ENCODE measurements at places on chromosomes 1 and 21.

DNA sequence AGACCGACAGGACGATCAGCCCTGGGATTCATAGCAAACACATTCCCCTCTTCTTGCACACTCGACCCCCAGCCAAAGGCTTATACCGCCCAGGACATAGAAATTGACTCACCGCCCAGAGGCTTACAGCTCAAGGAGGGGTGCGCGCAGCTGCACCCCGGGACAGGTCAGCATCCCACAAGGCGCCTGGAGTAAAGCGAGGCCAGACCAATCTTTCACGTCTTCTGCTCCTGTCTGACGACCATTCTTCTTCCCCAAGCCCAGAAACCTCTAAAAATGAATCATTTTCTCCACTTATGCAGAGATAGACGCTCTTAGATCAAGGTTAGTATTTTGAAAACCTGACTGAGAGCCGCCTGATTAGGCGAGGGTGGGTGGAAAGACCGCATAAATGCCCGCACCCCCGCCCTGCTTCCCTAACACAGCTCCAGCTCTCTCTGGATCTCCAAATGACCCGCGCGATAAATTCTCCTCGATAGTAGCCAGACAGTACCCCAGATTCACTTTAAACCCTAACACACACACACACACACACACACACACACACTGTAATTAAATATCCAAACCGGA lies 1.9 kb upstream of the LHX8 start:
- DNase-seq: no peak

- no peak for DNase-seq
Observed at GRCh38 chr1:168941640-168942039, 164.8 kb upstream of the ATP1B1 start.

DNA sequence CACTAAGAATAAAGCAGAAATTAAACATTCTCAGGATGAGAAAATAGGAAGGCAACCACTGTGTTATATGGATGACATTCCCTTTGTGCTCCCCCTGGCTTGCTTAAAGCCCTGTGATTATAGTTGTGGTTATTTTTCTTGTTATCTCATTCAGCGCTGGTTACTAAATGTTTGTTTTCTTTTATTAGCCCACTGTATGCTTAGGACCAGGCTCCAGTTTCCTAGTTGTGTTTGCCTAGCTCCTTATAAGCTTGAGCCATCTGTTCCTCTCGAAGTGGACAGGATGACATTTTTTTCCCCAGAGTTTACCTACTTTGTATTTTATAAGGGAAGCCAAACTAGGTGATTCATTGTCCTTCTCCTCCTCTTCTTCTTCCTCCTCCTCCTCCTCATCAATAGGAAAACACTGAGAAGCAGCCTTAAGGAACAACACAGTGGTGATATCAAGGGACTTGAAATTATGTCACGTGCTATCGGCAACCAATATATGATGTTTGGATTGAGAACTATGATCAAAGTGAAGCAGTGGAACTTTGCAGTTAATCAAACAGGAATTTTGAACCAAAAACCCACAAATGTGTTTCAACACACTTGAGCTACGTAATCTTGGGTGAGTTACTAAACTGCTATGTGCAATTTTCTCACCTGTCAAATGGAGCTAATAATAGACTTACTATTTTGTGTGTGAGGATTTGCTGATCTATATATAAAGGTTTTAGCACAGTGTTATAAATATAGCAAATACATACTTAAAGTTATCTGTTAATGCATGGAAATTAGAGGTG lies 35.1 kb upstream of the RGS7 start:
- no peak for DNase-seq

DNA sequence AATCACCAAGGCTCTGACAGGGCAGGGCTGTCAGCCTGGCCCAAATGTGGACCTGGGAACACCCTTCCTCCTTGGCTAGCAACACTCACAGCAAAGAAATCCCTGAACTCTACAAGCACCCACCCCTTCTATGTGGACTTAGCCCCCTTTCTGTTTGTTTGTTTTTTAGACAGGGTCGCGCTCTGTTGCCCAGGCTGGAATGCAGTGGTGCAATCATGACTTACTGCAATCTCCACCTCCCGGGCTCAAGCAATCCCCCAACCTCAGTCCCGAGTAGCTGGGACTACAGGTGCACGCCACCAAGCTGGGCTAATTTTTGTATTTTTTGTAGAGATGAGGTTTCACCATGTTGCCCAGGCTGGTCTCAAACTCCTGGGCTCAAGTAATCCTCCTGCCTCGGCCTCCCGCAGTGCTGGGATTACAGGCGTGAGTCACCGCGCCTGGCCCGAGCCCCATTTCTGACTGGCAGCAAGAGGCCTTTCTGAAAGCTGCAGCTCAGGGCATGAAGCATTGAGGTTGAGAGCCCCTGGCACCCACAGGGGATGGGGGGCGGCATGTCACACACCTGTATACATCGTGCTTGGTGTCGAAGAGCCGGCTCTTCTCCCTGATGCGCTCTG lies 16.2 kb downstream of the RIPK4 start:
- no peak for DNase-seq

DNA sequence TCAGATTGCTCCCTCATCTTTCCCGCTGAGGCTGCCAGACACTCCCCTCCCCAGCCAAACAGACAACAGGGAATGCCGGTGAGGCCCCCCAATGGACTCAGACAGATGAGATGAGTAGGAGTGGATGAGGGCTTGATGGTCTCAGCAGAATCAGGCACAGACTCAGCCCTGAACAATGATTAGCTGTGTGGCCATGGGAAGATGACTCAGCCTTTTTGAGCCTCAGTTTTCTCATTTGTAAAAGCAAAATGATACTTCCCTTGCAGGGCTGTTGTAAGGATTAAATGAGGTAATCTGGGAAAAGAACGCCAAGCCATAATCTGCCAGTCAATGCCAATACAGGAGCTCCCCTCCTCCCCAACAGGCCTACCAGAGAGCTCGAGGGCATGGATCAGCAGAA lies 12.4 kb downstream of the C1orf198 start:
- DNase-seq: no peak

- no peak for DNase-seq
Observed at GRCh38 chr1:241499910-241500309, 19.6 kb downstream of the FH start.

DNA sequence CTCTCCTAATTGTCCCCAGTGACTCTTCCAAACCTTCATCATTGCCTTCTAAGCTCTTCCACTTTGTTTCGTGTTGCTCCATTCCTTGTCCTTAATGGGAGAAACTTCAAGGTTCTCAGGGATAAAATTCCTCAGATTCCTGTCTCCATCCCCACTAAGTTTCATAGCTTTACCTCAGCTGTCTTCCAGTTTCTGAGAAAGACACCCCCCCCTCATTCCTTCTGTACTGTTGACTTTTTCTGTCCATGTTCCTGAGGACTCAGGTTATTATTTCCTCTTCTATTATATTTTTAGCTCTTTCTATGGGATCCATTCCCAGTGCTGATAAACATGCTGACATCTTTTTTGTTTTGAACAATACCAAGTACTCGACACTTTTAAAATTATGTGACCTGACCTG lies 215.3 kb upstream of the PTGFR start:
- DNase-seq: no peak

DNA sequence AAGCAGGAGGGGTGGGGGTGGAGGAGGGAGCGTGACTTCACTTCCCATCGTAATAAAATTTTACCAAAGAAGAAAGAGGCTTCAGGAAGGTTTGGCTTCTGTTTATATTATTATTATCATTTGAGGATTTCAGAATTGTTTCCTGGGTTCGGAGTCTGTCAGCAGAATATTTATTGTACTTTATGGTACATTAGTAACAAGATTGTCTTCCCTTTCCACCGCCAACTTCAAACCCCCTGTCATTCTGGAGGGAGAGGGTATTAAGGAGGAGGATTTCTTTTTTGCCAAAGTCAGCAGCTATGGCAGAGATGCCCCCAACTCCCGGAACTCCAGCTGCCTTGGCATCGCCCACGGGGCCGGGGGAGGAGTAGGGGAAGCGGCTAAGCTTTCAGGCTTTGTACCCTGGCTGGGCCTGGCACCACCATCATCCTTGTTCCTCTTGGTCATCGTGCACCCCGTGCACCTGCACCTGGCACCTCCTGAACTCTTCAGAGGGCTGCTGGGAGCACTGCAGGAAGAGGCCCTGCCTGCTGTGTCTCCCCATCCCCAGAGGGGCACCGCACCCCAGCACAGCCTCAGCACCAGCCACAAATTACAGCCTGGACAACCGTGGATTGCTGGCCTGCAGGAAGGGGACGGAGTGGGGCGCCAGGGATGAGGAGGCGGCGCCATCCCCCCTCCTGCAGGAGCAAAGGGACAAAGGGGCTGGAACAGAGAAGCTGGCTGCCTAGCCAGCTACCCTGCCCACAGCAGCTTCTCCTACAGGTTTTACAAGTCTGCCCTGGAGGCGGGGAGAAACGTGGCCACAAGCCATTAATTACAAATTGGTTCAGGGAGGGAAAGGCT lies 24.0 kb upstream of the PAX7 start:
- no peak for DNase-seq

- no peak for DNase-seq
Observed at GRCh38 chr1:206739411-206740076, 31.0 kb upstream of the IL19 start.

GRCh38 chr21:29098156-29098555 lies 24.7 kb upstream of the CCT8 start:
- DNase-seq: no peak

- no peak for DNase-seq
Observed at GRCh38 chr1:211340622-211341507, 14.2 kb downstream of the TRAF5 start.
